NCI-H524 treated with DMSO at 0.1 percent for 48 hours (cell line): ENCODE measurements at places on chromosomes 11 and 22.

DNA sequence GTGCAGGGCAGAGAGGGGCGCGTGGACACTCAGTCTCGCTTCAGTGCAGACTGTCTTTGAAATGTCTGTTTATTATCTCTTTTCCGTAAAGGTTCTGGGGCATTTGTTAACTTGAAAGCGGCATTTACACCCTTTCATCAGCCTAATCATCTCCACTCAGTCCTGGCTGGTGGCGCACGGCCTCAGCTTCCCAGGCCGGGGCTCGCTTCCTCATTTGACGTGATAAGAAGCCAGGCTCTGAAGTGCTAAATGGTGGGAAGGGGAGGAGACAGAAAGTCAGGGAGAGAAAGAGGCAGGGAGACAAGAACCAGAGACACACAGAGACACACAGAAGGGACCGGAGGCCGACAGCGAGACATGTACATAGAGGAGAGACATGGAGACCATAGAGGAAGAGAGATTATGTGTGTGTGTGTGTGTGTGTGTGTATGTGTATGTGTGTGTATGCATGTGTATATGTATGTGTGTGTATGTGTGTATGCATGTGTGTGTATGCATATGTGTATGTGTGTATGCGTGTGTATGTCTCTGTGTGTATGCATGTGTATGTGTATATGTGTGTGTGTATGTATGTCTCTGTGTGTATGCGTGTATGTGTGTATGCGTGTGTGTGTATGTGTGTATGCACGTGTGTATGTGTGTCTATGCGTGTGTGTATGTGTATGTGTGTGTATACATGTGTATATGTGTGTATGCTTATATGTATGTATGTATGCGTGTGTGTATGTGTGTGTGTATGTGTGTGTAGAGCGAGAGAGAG lies 101.5 kb downstream of the ST3GAL4 start:
- DNase-seq = no peak

- no peak for DNase-seq
Measured at GRCh38 chr22:23223569-23224317, 43.4 kb downstream of the BCR start.

GRCh38 chr11:47413908-47414684 lies 5.7 kb downstream of the SLC39A13 start:
- no peak for DNase-seq

DNA sequence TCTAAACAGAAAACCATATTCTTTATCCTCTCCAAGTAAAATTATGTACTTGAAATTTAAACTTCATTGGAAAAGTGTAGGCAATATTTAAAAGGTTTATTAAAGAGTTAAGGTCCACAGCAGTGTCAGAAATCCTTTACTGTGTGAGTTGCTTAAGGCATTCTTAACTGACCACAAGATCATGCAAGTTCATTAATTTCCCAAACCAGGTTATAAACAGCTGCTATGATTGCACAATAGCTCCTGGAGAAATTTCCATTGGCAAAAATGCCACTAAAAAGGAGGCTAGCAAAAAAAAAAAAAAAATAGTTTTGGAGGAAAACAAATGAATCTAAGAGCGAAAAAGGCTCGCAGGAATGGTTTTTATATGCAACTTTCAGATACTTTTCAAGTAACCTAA lies 106.2 kb downstream of the ETS1 start:
- DNase-seq = no peak

DNA sequence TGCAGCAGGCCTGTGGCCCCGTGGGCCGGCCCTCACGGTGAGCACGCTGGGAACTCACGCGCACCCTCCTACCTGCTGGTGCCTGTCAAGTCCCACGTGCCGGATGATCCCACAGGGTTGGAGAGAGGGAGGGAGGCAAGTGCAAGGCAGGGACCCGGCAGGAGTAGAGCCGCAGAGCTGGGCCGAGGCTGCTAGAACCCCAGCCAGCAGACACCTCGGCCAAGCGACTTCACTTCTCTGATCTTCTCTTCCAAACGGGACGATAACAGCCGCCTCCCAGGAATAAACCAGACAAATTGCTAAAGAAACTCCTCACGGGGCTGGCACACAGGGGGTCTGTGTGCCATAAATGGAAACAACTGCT lies 1232.8 kb downstream of the TBC1D22A start:
- no peak for DNase-seq

GRCh38 chr11:61325649-61326414 lies 7.1 kb downstream of the DDB1 start:
- no peak for DNase-seq

DNA sequence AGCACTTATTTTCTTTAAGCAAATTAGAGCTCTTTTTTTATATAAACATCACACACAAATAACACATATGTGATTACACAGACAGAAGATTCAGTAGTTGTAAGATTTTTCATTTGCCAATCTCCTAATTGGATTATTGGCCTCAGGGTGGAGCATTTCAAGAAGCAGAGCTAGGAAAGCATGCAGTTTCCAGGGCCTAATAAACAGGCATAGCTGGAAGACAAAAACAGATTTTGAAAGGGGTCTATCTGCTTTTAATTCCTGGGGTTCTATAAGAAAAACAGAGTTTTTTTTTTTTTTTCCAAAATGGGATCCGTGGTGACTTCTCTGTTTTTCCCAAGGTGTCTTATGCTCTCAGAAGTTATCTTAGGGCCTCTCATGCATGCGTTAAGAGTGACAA lies 7.6 kb upstream of the FOLR3 start:
- no peak for DNase-seq

DNA sequence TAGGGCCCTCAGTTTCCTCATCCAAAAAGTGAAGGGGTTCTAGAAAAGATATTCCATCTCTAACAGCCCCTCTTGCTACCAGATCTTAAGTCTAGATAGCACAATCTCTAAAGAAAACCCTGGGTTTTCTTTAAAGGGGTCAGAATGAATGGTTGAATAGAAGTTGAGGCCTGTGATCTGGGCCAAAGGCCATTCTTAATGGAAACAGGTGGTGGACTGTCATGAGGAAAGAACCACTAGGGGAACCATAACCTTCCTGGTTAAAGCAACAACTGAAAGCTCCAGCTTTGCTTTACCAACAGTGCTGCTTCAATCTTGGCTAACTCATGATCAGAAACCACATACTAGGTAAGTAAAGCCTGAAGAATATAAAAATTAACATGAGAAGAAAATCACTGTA lies 1.8 kb downstream of the CELF1 start:
- no peak for DNase-seq

- DNase-seq = no peak
Measured at GRCh38 chr11:29293825-29294224, 723.0 kb downstream of the KCNA4 start.

DNA sequence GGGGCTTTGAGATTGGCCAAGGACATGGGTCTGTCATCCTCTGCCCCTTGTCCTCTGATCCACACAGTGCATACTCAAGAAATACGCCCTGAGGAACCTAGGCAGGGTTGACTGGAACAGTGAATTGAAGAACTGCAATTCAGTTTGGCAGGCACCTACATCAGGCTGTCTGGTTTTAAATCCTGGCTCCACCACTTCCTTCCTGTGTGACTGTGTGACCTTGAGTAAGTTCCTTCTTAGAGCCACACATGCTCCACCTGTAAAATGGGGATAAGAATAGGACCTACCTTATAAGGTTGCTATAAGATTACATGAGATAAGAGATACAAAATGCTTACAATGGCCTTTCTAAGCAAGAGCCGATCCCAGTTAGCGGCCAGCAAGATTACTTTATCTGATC lies 15.8 kb upstream of the TCF20 start:
- DNase-seq = no peak

DNA sequence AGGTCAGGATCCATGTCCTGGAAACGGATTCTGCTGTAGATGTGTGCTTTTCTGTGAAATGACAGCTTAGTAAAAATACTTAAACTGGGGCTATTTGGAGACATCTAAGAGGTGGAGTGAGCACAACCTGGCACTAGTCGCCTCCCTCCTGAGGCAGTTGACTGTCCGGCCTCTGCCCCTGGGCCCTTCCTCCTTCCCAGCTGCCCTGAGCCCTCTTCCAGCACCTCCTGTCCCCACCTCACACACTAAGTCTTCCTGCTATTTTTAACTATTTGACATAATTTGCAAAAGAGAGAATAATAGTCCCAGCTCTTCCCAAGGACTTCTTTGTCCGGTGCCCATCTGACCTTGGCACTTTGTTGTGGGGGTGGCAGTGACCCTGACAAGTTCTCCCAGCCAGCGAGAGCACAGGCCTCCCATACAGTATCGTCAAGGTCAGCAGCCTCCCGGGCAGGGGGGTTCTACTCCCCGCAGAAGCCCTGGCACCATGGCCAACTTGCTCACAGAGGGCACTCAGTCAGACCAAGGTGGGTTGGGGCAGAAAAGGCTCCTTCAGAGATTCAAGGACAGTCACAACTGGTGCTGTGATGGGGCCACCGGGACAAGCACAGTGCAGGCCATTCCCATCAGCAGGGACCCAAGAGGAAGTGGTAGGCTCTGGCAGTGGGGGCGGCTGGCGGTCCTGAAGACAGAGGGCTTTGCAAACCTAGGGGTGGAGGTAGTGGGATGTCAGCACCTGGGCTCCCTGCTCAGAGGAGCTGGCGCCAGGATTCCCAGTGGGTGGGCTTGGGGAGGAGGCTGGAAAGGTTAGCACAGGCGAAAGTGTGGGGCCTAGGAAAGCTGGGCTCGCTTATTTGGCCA lies 5.5 kb upstream of the NEAT1 start:
- no peak for DNase-seq

- no peak for DNase-seq
Measured at GRCh38 chr22:37681556-37682049, 4.5 kb upstream of the NOL12 start.

DNA sequence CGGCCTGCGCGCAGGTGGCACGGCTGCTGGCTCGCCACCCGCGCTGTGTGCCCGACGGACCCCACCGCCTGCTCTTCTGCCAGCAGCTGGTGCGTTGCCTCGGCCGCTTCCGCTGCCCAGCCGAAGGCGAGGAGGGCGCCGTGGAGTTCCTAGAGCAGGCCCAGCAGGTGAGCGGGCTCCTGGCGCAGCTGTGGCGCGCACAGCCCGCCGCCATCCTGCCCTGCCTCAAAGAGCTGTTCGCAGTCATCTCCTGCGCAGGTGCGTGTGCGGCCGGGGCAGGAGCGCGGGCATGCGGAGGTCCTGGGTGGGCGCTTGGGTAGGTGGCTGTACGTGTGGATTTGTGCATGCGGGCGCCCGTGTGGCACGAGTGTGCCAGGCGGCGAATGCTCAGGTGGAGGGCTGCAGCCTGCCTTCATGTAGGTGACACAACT lies 8.0 kb downstream of the USP35 start:
- DNase-seq = no peak
